ENCODE measurements at places on chromosomes 11 and 22.

GRCh38 chr22:44505796-44506354 is 7.8 kb upstream of the RTL6 start:
- no peak for DNase-seq

DNA sequence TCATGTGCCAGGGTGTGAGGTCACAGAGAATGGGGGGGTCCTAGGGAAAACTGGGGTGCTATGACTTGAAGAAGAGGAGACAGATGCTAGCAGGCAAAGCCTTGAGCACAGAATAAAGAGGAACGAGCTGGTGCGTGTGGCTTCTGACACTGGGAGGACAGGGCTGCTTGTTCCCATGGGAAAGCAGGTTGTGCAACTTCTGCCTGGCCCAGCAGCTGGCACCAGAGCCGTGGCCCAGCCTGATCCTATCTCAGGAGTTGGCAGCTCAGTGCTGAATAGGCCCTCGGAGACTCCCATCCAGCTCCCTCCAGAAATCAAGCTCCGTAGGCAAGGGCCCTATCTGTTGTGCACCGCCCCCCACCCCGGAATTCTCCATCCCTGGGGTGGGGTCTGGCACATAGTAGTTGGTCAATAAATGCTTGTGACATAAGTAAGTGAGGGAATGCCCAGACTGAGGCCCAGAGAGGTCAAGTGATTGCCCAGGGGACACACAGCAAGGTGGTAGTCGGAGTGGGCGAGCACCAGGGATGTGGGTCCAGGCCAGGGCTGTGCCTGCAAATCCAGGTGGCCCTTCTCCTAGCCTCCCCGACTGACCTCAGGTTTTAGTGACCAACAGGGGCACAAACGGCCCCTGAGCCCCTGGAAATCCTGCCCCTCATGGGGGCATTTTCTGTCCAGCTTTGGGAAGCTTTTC is 19.5 kb upstream of the FADD start:
- DNase-seq, result no peak

- DNase-seq, result no peak
Observed at GRCh38 chr11:110710628-110711381, 1.4 kb downstream of the ARHGAP20 start.

DNA sequence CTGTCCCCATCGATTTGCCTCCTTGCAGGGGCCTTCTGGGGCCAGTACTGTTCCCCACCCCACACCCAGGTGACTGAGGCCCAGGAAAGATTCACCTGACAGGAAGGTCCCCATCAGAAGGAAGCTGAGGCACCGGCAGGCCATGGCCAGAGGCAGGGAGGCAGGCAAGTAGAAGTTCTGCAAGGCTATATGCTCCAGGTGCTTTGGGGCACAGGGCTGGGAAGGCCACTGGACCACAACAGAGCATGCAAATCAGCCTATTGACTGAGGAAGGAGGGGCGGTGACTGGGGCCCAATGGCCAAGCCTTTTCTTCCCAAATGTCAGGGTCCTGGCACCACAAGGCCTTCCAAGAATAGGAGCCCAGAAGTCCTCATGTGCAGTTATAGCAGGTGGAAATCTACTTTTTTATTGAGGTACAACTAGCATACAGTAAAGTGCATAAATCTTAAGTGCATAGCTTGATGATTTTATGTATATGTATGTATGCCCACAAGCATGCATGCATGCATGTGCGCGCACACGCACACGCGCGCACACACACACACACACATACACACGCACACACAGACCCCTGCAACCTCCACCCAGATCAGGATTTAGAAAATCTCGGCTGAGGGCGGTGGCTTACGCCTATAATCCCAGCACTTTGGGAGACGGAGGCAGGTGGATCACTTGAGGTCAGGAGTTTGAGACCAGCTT is at the start of gene VPREB3:
TSS of gene VPREB3 (minus strand) at position 206 of the 700 bp plus-strand sequence. CDS start at position 144, 62 bp downstream.
- no peak for DNase-seq

DNA sequence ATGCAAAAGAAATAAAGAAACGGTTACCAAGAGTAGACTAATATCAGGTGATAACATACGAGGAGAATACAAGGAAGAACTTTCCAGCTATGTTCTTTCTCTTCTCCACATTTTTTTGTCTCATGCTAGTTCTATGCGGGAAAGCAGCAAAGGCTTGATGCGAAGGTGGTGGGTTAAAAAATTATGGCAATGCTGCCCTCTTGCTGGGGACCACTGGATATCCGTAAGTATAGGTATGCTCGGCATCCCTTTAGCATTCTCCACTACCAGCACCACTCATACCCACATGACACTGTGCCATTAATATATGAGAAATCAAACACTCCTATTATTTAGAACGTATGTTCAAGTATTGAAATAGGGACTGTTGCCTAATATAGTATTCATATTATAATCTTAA is 776.4 kb downstream of the LRRC4C start:
- no peak for DNase-seq

- DNase-seq, result no peak
Observed at GRCh38 chr11:126917531-126918204, 82.9 kb downstream of the KIRREL3 start.

Data from activated CD8-positive, alpha-beta memory T cell treated with anti-CD3 and anti-CD28 coated beads, Interleukin-2, amount 50 U/mL, for 4 hours (primary cell).